ENCODE measurements at places on chromosomes 11 and 22.

DNA sequence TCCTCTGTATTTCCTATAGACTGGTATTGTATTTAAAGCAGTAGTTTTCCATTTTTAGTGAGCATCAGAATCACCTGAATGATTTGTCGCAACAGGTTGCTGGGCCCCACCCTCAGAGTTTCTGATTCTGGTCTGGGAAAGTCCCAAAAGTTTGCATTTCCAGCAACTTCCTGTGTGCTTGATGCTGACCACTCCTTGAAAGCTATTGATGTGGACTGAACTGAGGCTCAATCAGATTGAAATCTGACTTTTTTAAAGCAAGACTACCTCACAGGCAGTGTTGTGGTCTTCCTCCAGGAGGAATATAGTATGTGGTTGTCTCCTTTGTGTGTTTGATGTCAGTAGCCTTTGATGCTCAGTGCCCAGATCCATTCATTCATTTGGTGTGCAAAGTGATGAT is 17.2 kb upstream of the MPZL2 start:
- peak; percentile 13 for DNase-seq

DNA sequence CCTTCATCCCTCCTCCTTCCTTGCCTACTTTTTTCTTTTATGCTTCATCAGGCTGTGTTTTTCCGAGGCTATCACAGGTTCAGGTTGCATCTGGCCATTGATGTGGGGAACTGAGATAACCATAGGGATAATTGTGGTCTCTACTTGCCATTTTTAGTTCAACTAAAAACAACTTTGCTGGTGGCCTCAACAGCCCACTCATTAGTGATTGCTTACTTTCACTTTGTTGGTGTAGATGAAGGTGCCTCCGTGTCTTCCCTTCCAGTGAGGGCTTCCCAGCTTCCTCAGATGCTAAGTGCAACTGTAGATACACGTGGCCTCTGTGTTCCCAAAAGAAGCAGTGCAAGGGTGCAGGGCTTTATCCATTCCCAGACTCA is 35.0 kb downstream of the KCNJ1 start:
- peak; percentile 17 for DNase-seq

- no peak for DNase-seq
These were observed 23.2 kb downstream of the IFITM10 start for GRCh38 chr11:1727096-1727690.

GRCh38 chr11:40228662-40229061 is 1230.8 kb downstream of the LRRC4C start:
- DNase-seq, result no peak

GRCh38 chr11:118234833-118235232 is 10.0 kb upstream of the JAML start:
- no peak for DNase-seq

GRCh38 chr11:123798513-123799252 is 7.5 kb downstream of the OR6M1 start:
- no peak for DNase-seq

DNA sequence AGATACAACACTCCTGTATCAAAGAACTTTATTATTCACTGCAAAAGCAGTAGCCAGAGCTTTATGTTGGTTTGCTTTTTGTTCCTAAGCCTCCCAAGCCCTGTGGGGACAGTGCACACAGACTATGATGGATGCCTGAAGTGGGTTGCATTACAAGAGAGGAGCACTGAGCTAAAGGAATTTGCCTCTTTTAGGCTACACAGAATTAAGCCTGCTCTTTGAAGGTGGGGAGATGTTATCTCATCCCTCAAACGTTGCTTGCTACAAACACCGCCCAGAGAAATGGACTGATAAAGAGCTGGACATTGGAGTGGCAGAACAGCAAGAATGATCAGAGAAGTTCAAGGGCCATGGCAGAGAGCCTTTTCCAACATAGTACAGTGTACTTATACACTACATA is 2.5 kb upstream of the POGLUT3 start:
- DNase-seq, result no peak

DNA sequence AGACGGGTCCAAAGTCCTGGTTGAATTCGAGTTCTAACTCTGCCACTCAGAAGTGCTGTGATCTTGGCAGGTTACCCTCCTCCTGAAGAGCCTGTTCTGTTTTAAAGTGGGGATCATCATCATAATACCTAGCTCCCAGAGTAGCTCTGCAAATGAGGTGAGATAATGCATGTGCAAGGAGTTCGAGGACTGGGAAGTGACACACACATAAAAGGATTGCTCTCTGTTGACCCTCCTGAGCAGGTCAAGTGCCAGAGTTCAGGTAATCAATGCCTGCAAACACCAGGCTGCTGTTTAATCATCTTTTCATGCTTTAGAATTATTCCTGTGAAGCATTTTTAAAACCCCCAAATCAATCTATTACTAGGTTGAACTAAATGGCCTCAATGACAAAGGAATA is 19.9 kb downstream of the RCN1 start:
- DNase-seq, result no peak

DNA sequence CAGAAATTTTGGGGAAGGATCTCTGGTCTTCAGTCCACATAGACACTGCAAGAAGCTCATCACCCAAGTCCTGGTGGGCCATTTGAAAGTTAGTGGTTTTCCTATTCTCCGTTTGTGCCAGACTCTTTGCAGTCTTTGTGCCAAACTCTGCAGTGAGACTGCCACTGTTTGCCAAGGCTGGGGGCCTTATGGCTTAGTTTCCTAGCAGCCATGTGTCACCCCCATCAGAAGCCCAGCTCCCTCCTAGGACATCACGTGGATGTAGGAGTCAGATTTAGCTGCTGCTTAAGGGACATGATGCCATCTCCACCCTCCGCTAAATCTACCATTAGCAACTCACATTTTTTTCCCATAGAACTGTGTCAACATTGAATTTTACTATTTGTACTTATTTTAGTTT is 220.0 kb downstream of the C11orf91 start:
- DNase-seq, result no peak

DNA sequence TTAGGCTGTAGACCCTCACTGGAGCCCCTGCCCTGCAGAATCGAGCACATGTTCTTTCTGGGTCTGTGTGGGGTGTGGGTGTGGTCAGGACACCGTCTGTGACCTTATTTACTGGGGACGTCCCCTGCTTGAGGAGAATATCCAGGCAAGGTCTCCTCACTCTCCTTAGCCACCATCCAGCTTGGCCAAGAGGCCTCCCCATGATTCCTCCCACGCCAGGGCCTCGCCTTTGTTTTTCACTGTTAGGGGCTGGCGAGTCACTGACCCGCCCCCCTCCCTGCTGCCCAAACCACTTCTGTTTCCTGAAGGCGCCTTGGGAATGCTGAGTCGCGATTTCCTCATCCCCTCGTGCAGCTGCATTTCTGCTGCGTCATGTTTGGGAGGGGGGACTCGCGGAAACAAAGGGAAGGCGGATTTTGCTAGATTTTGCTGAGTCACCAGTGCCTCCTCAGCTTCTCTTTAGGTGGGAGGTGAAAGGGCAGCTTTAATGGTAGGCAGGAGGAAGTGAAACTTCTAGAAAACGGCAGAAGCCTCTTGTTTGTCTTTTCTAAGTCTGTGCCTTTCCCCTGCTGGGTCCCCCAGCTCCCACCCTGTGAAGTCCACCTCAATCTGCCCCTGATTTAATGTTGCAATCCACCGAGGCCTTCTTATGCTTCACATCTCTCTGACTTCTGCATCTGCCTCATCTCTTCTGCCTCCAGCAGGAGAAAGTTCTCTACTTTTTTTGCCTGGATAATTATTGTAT is 4.0 kb upstream of the HMOX1 start:
- peak; percentile 69 for DNase-seq

DNA sequence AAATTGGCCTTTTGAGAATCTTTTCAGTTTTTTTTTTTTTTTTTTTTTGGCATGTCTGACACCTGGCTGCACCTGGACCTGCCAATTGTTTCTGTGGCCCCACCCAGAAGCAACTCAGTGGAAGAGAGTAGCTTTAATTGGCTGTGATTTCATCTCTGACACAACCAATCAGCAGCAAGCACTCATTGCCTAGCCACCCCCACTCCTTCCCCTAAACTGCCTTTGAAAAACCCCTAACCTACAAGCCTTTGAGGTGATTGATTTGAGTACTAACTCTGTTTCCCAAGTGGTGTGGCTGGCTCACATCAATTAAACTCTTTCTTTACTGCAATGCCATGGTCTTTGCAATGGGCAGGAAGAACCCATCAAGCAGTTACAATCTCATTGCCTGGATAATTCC is 98.2 kb upstream of the CHORDC1 start:
- no peak for DNase-seq

GRCh38 chr11:72066855-72067254 is 13.5 kb downstream of the NUMA1 start:
- DNase-seq, result no peak

DNA sequence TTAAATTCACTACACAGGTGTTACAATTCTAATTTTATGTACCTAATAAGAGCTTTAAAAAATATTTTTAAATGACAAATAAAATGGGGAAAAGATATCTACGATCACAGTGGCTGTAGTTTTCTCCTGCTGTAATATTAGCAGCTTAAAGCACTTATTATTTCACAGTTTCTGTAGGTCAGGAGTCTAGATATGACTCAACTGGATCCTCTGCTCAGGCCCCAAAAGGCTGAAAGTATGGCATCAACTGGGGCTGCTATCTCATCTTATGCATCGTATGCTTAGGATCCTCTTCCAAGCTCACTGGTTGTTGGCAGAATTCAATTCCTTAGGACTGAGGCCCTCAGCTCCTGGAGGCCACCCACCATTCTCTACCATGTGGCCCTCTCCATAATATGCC is 12.8 kb downstream of the FBXO3 start:
- no peak for DNase-seq

GRCh38 chr11:126140201-126140925 is 71.1 kb downstream of the RPUSD4 start:
- DNase-seq, result no peak

DNA sequence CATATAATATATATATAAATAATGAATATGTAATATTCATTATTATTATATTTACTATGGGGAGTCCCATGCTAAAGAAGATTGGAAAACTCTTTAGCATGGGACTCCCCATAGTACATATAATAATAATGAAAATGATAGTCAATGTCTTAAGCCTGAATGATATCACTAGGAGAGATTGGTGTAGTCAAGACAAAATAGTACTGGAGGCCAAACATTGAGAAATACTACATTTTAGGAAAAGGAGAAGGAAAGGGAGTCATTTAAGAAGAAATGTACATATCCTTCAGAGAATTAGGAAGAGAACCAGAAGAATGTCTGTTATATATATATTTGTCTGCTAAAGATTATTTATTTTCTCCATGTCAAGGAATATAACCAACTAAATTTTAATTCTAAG is 5.0 kb upstream of the VWA5A start:
- no peak for DNase-seq

GRCh38 chr22:25672289-25673084 is 69.5 kb upstream of the MYO18B start:
- no peak for DNase-seq

DNA sequence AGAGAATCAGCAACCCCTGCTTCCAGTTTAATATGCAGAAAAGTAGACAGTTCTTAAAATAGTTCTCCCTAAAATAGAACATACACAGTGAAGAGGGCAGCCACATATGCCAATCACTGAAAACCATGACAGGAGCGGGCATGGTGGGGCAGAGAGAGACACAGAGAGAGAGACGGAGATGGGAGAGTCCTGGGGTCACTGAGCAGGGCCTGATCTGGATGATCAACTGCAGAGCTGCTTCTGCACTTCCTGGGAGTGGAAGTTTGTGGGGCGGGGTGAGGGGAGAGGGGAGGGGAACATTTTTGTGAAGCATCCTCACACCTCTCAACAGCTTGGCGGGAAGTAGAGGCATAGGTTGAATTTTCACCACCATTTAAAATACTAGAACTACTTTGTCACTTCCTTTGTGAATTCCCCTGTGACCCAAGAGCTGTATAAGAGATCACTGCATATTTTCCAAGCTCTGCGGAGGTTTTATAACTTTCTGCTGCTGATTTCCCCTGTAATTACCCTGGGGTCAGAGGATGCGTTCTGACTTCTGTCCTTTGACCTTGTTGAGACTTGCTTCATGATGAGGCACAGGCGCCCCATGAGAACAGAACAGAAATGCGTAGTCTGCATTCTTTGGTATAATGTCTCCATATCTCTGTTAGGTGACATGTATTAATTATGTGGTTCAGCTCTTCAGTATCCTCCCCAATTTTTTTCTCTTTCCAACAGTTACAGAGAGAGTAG is 419.4 kb downstream of the BRD1 start:
- no peak for DNase-seq

- DNase-seq, result no peak
These were observed 852.3 kb downstream of the BRD1 start for GRCh38 chr22:48975316-48975741.

- DNase-seq, result no peak
These were observed 24.0 kb downstream of the CD5 start for GRCh38 chr11:61126256-61126655.

DNA sequence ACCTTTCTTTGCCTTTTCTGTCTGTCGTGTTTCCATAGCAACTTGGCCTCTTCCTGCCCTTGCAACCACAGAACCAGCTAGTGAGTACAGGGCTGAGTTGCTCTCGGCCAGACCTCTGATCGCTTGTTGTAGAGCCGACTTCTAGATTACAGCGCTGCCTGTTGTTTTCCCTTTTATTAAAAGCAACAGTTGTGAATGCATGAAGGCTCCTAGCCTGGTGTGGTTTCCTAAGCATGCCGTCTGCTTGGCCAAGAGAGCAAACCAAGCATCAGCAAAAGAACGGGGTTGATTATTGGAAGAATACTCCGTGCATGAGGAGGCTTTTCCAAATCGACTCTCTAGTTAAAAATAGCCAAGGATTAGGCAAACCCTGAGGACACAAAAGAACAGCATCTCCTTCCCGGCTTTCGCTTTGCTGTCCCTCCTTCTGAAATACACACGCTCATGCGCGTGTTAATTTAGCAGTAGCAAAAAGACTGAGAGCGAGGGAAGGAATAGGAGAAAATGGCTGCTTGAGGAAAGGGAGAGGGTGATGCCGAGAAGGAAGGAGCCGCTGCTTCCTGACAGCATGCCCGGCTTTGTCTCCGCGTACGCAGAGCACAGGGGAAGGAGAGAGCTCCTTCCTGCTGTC is 71.5 kb upstream of the TTC12 start:
- no peak for DNase-seq

- DNase-seq, result no peak
These were observed 125.0 kb downstream of the SIK3 start for GRCh38 chr11:116973270-116973669.

- no peak for DNase-seq
These were observed 39.8 kb upstream of the RPS13 start for GRCh38 chr11:17117262-17117661.

- no peak for DNase-seq
These were observed 50.6 kb downstream of the C11orf96 start for GRCh38 chr11:43992834-43993637.

Data from stimulated activated naive B cell treated with anti-CD40 and anti-IgM and Interleukin-4, amounts not matched to agents 10 μg/mL and 1 μg/mL and 100 μg/mL, for 72 hours (primary cell).